ENCODE measurements at places on chromosomes 3 and 15. TPM values are rescaled to one million over a fixed set of nuclear protein-coding genes. Genes with fewer than 3 reads are reported as not detected.

DNA sequence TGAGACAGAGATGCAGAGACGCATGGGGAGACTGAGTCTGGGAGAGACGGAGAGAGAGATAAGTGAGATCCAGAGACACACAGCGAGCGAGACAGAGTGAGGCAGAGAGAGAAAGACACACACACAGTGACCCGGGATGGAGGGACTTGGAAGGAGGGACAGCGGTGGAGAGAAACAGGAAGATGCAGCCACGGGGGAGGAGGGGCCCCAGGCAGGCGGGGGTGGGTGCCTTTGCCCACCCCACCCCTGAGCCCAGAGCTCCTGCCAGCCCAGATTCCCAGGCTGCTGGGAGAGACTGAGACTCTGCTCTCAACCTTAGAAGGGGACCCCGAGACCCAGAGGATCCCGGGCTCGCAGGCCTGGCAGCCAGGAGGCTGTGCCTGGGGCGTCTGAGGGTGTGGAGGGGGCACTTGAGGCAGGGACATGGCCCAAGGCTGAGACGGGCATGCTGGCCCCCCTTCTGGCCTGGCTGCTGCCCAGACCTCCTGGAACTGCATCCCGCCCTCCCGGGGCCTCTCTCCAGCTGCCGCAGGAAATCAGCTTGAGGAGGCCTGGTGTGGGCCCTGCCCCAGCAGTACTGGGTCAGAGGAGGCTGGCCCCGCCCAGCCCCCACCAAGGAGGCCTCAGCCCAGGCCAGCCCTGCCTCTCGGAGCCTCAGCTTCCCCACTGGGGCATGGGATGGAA lies 18.1 kb downstream of the H1-8 start:
- peak; percentile 33 for ATAC-seq

DNA sequence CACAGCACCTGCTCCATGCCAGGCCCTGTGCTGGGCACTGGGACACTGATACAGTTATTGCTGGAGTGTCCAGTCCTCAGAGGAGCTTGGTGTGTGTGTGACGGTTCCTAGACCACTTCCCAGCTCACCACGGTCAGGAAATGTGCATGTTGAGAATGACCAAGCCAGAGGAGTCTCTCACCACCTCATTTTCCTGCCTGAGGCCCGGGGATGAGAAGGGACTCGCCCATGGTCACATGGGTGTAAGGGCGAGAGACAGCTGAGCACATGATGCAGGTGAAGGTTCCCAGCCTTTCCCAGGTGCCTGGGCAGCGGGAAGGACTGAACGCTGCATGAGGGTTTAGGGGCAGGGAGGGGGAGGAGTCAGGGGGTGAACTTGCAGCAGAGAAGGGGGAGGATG lies 180.9 kb upstream of the TLE3 start:
- no peak for ATAC-seq

DNA sequence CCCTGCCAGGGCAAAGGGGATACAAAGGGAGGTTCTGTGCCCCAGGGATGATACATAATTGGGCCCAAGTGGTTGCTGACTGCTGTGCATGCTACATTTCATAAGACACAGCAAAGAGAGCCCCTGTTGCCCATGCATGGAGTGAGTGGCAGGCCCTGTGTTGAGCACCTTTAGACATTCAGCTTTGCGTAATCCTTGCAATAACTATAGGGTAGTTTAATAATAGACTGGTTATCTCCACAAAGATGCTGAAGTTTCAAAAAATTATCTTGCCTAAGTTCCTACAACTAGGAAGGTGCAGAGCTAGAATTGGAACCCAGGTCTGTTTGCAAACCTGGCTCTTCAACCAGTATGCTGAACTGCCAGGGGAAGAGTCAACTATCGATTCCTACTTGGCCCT lies 1.7 kb upstream of the OGG1 start:
- no peak for ATAC-seq

GRCh38 chr3:10806006-10806405 lies 10.0 kb upstream of the SLC6A11 start:
- no peak for ATAC-seq

DNA sequence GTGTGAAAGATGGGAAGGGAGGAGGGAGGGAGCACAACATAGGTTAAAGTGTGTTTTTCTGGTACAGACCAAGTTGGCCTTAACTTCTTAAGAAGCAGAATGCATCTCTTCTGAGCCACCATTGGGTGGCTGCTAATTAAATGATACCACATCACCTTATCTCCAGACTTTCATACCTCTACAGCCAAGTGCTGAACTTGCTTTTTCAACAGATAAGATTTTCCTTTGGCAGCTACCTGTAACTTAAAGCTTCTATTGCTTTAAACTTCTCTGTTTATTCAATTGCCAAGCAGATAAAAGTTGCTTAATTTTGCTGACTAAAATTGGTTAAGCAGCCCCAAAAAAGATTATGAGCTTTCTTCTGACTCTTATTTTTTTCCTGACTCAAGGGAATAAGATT lies 292.4 kb upstream of the SGO1 start:
- ATAC-seq: no peak

- ATAC-seq: no peak
These were observed 8.1 kb downstream of the KLF15 start for GRCh38 chr3:126349071-126349470.

DNA sequence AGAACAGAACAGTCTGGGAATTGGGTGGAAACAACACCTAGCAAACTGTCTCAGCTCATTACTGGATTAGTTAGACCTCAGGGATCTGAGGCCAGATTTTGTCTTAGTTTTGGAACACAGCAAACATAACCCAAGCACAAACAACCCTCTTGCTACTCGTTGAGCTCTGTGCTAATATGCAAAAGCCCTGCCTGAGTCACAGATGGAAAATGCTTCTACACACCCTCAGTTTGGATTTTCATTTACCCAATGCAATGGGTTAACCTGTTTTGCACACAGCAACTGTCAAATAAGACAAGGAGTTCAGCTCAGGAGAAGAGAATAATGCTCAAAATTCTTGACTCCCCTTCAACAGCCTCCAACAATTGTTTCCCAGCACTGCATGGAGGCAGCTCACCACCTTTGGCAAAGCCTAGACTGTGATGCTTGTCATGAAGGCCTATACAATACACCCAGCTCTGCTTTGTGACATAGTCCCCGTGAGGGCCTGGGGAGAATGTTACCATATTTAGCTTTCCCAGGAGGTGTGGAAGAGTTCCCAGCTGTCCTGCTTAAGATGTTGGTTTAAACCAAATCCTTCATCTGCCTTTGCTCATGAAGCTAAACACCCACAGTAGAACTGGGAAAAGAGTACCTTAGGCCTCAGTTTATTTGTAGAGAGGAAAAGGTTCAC lies 68.9 kb upstream of the MNS1 start:
- ATAC-seq: no peak

DNA sequence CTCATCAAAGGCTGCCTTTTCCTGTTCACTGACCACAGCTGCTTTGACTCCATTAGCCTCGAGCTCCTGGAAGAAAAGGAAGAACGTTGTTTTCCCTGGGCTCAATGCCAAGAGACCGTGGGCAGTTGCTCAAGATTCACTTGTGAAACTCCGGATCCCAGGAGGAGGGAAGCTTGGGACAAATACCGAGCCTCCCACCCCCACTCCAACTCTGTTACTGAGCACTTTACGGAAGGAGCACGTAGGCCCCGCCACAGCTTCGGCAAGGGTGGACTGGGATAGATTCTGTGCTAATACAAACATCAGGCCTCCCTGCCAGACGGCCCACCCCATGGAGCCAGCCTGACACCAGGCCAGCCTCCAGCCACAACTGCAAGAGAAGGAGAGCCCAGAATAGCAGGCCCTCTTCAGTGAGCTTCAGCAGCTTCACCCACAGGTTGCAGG lies 10.8 kb upstream of the FANCD2 start:
- no peak for ATAC-seq

DNA sequence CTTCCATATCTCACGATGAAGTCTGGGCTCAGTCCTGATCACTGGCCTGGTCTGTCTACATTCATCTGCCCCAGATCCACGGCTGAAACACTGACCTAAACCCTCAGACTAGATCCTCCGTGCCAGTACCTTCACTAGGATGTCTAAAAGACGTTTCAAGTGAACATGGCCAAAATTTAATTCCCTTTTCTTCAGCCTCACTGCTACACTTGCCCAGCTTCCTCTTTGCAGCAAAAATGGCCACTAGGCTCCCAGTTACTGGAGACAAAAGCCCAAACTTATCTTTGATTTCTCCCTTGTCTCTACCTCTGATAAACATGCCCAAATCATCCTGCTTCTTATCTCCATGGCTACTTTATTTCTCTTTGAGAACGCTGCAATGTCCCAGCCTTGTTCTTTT lies 1.7 kb downstream of the RASSF1 start:
- ATAC-seq: no peak

GRCh38 chr3:124557-125179 lies 71.9 kb upstream of the CHL1 start:
- ATAC-seq: peak; percentile 47

- ATAC-seq: no peak
These were observed 72.9 kb upstream of the MNS1 start for GRCh38 chr15:56537881-56538280.

DNA sequence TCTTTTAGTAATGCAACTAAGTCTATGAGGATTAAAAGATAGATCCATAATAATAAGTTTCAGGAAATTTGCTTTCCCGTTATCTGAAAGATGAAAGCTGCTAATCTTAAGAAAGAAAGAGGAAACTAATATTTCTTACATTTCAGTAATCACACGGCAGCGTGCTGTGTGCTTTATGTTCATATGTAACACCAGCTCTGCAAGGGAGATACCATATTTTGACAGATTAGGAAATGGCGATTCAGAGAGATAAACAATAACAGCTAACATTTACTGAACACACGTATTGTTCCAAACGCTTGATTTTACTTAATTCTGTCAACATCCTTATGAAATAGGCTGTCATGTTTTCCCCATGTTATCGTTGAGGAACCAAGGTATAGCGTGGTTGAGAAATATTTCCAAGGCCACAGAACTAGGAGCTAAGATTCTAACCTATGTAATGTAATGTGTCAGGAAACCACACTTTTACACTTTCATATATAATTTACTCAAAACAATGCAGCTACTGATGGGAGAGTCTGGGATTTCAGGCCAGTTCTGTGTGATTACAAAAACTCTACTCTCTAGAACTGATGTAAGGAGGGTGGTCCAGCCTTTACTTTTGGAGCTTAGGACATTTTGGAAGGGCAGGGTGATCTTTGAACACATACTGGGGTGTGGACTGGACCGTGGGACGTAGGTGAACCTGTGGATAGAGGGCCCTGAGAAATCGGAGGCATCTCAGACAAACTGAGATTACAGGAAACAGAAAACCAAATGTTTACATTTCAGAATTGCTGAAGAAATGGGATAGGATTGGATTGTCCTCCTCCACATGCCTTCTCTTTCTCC lies 100.6 kb downstream of the IL1RAP start:
- no peak for ATAC-seq

DNA sequence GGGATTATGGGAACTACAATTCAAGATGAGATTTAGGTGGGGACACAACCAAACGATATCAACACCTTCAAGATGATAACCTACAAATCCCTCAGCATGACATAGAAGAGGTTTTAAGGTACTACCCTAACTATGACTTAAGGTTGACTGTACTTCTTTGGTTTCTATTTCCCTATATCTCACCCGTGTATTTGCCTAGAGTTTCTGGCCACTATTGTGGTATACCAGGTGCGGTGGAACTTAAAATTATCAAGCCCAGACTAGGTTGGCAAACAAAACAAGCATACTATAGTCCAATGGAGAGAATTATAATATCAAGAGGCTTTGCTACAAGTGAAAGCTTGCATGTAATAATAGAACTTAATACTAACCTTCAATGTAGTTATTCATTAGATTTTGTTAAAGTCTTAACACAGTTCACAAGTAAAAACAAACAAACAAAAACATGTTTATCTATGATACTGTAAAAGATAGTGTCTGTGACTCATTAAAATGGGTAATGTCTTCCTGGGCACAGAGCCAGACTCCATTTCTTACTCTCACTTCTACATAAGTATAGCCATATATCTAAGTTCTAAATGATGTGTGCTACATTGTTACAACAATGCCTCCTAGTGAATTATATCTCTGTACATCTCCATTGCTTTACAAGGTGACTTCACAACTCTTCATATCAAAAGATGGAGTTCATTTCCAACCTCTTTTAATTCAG lies 479.1 kb downstream of the ZBBX start:
- ATAC-seq: no peak

DNA sequence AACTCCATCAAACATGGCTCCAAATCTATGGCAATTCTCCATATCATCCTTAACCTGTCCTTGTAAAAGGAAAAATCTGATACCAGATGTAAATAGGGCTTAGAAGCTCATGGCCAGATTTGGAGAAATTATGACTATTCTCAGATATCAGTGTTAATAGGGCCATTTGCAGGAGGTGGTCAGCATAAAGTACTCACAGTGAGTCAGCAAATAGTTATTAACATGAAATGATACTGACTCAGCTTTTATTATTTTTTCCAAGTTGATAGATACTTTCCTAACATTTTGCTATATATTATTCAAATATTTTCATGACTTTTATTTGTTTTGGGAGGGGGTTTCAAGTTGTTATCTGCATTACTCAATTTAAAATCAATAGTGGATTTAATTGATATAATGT lies 255.8 kb downstream of the MFSD1 start:
- no peak for ATAC-seq

- no peak for ATAC-seq
These were observed 433.8 kb upstream of the CBLB start for GRCh38 chr3:106302451-106303221.

- ATAC-seq: peak; percentile 94
These were observed 1.9 kb downstream of the ADAMTS9 start for GRCh38 chr3:64685800-64686445.

GRCh38 chr3:176431991-176432390 lies 765.3 kb downstream of the TBL1XR1 start:
- ATAC-seq: no peak

DNA sequence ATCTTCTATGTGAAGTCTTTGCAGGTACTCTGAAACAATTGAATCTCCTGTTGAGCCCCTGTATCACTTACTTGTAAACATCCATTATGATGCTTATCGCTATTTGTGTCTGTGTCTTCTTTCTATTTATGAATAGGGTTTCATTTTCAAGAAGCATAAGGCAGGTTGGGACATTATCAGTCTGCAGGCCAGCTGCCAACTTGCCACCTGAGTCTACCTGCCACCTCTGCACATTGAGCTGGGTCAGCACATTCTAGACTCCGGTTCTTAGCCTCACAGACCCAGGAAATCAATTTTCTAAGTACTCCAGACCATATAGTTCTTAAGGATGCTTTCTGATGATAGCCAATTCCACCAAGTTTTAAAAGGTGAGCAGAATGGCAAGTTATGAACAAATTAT lies 105.7 kb upstream of the MCTP2 start:
- ATAC-seq: no peak

The RASL12 gene
- total RNA-seq: 1.5 TPM

The PLIN1 gene
- total RNA-seq: 0.32 TPM

The TSC22D2 gene
- total RNA-seq: 28.1 TPM

The HACD3 gene
- 17.4 TPM for total RNA-seq

The SLC22A13 gene
- 0.64 TPM for total RNA-seq

The TMC3 gene
- not detected for total RNA-seq

The STT3B gene
- total RNA-seq: 67.0 TPM

The ABHD14A gene
- 4.5 TPM for total RNA-seq
